IgD-negative memory B cell (primary cell): ENCODE measurements at places on chromosomes 6 and 20. TPM values are rescaled to one million over a fixed set of nuclear protein-coding genes. Genes with fewer than 3 reads are reported as not detected.

ZC3H12D gene
- polyA plus RNA-seq = 8.2 TPM

LY6G5B gene
- polyA plus RNA-seq = 0.49 TPM

NOTCH4 gene
- 4.9 TPM for polyA plus RNA-seq

BRD2 gene
- polyA plus RNA-seq = 110 TPM

PLA2G7 gene
- not detected for polyA plus RNA-seq

PRR3 gene
- 8.8 TPM for polyA plus RNA-seq

IMPG1 gene
- not detected for polyA plus RNA-seq

GHRH gene
- not detected for polyA plus RNA-seq

LRP11 gene
- 1.7 TPM for polyA plus RNA-seq

ZHX3 gene
- polyA plus RNA-seq = 3.4 TPM

HSPA1L gene
- 1.2 TPM for polyA plus RNA-seq

ZNF76 gene
- 41.5 TPM for polyA plus RNA-seq

RNF144B gene
- polyA plus RNA-seq = 6.2 TPM

JPH2 gene
- polyA plus RNA-seq = not detected

ZSCAN9 gene
- polyA plus RNA-seq = 10.9 TPM

HCRTR2 gene
- polyA plus RNA-seq = not detected

C20orf202 gene
- not detected for polyA plus RNA-seq
